ENCODE measurements at places on chromosomes 5 and 9.

- DNase-seq: no peak
These were observed 94.7 kb upstream of the RUSC2 start for GRCh38 chr9:35395076-35395705.

- no peak for DNase-seq
These were observed 380.2 kb upstream of the ZNF462 start for GRCh38 chr9:106482733-106483132.

DNA sequence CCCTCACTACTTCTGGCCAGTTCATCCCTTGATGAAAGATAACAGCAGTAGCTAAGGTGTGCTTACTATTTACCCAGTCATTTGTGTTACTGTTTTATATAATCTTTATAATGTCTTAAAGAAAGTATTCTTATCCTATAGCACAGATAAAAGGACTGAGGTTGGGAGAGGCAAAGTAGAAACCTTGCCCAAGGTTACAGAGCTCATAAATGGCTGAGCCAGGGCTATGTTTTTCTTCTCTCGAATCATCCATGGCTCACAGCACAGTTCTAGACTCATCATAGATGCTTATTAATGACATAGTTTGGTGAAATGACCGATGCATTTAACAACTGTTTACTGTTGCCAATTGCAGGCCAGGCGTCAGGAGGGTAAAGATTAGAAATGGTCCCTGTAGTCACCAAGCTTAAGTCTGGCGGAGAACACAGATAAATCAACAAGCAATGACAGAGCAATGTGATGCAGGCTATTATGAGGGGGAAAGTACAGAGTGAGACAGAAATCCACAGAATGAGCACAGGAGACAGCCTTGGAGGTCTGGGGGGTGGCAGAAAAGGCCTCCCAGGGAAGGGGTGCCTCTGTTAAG, 65.6 kb upstream of the ZNF622 start:
- no peak for DNase-seq

- no peak for DNase-seq
These were observed 254.7 kb downstream of the NTRK2 start for GRCh38 chr9:84924266-84924665.

DNA sequence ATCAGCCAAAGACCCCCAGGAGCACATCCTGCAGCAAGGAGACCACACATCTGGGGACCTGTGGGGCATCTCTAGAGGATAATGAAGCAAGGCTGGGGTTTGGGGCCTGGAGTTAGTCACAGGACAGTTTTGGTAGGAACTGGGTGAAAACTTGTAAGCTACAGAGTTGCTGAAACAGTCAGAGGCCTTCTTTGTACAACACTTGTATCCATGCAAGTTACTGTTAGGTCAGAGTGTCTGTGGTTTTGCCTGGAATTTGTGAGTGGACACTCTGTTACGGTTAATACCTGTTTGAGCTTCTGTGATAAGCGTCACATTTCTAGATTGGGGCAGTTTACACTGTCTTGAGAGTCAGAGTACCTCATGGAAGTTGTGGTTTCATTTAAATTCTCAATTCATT, 22.6 kb upstream of the ASPN start:
- no peak for DNase-seq

- no peak for DNase-seq
These were observed at the start of gene PTGES for GRCh38 chr9:129752900-129753729. Gene PTGES (minus strand): TSS chr9:129753042. CDS start chr9:129753012, 30 bp downstream.

DNA sequence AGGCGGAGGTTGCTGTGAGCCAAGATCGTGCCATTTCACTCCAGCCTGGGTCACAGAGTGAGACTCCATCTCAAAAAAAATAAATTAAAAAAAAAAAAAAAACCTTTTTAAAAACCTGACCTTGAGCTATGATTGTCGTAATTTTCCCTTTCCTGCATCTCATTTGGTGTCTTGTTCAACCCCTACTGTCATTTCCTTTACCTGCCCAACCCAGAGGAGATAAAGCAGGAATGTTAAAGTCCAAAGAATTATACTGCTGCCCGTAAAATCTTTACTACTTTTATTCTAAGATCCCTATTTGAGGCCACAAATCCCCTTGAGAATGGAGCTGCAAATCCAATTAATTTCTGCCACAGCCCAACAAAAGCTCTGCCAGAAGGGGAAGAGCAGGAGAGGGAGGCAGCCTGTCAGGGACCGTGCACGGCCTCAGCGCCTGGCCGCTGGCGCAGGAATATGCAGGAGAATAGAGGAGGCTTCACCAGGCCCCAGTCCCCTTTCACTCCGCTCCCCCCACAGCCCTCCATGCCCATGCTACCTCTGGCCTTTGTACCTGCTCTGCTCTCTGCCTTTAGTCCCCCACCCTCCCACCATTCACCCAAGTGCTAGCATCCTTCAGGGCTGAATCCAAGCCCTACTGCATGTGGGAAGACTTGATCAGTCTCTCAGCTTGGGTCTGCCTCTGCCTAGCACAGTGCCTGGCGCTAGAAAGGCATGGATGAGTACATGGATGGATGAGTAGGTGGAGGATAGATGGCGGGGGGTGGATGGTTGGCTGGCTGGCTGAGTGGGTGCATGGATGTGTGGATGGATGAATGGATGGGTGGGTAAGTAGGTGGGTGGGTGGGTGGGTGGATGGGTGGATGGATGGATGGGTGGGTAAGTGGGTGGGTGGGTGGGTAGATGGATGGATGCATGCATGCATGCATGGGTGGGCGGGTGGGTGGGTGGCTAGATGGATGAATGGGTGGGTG, 99.8 kb upstream of the SARDH start:
- DNase-seq: no peak

DNA sequence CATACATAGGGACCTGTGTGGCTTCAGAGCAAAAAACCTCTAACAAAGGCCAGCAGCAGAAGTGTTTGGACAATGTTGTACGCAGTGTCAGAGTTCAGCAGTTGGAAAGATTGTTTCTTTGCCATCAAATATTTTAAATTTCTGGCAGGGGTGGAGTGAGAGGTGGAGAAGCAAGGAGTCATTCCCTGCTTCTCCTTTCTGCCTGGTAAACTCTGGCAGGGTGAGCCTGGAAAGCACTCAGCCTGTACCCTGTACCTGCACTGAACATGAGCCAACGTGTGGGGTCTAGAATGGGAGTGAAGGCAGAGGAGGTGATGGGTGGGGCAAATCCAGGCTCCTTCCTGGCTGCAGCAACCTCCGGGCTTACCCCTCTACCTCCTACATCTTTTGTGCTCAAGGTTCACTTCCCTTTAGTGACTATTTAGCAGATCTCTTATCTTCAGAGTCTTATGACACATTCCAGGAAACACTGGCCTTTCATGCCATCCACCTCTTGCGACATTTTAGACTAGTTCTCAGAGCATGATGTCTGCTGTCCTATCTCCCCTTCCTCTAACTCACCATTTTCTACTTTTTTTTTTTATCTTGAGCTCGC, 445.0 kb upstream of the PIK3R1 start:
- no peak for DNase-seq

DNA sequence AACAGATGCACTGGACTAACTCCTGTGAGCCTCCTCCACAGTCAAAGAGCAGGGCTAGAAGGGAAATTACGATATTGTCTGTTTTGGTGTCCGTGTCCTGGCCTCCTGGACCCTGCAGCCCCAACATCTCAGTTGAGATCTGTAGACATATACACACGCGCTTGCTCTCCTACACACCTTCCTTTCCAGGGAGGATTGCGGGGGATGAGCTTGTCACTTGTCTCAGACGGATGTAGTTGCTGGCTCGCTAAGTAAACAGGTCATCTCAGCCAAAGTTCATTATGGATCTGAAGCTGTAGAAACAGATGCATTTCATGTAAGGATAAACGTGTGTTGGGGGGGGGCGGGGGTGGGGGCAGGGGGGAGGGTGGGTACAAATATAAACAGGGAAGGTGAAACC, 549.3 kb downstream of the CCDC171 start:
- no peak for DNase-seq

DNA sequence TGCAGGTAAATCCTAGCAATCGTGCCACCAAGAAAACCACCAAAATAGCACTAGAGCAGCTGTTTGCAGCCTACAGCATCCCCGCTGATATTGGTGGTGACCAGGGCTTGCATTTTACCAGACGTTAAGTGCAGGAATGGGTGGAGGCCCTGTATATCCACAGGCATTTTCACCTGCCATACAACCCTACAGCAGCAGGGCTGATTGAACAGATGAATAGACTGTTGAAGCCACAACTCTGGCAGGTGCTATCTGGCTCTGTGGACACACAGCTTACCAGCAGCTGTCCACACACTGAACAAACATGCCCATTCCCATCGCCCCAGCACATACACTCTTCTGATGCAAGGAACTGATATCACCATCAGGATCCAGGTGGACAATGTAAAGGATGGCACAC, 154.5 kb upstream of the APC start:
- DNase-seq: no peak

- DNase-seq: no peak
These were observed 133.4 kb downstream of the MRPL36 start for GRCh38 chr5:1666221-1666620.

All from stimulated activated CD4-positive, alpha-beta T cell treated with anti-CD3 and anti-CD28 coated beads, Interleukin-12 subunit alpha, Interleukin-12 subunit beta, amount 100 ng/mL, for 24 hours (primary cell).